Fibroblast of lung (primary cell): ENCODE measurements at places on chromosomes 1 and 21. TPM values are rescaled to one million over a fixed set of nuclear protein-coding genes. Genes with fewer than 3 reads are reported as not detected.

Gene RNU1-2
- total RNA-seq: under 0.01 and 3,997 TPM in 2 replicates

Gene C1QTNF12
- 1.0 and 4.1 TPM in 2 replicates for total RNA-seq

Gene NIPAL3
- total RNA-seq: 25.9 and 85.2 TPM in 2 replicates

Gene AMY1A
- not detected in 2 replicates for total RNA-seq

Gene MIXL1
- total RNA-seq: not detected in 2 replicates

Gene TPRG1L
- total RNA-seq: 22.3 and 22.9 TPM in 2 replicates

Gene PCBP3
- total RNA-seq: 1.7 and 5.1 TPM in 2 replicates

Gene PIK3R3
- 1.8 and 3.3 TPM in 2 replicates for total RNA-seq

Gene MAP3K21
- 0.17 and 0.51 TPM in 2 replicates for total RNA-seq

Gene FOXD2
- total RNA-seq: 0.51 and 0.83 TPM in 2 replicates

Gene FCRL4
- total RNA-seq: not detected in 2 replicates

Gene MNDA
- total RNA-seq: not detected in 2 replicates

Gene PRAMEF4
- total RNA-seq: not detected in 2 replicates

Gene ZNF672
- 11.6 and 15.5 TPM in 2 replicates for total RNA-seq

Gene SGIP1
- total RNA-seq: 11.0 and 37.8 TPM in 2 replicates

Gene MX2
- total RNA-seq: 3.6 and 5.4 TPM in 2 replicates

Gene OR2G3
- not detected in 2 replicates for total RNA-seq

Gene CDK18
- 0.33 and 1.5 TPM in 2 replicates for total RNA-seq

Gene FAM72B
- total RNA-seq: 0.51 and 2.3 TPM in 2 replicates

Gene LRRC53
- not detected in 2 replicates for total RNA-seq

Gene TTC34
- total RNA-seq: under 0.01 and 0.17 TPM in 2 replicates
